ENCODE measurements at places on chromosomes 1 and 21.

DNA sequence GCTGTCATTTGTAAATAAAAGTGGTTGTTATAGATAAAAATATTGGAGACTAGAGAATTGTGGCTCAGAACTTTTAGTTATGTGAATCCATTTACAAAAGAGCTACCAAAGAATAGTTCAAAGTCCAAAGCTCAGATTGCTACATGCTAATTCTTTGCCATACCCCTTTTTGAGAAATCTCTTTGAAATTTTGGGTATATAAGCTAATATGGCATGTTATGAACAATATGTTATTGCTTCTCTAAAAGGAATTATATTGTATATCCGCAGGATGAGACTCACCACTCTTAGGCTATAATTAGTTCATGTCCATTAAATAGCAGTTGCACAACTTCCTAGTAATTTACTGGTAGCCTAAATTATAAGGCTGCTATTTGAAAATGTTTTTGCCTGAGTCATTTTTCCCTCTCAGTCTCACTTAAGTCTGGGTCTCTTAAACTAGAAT lies 178.0 kb downstream of the ZNF281 start:
- peak; percentile 41 for DNase-seq

- DNase-seq, result peak; percentile 82
These were observed 6.9 kb downstream of the PINK1 start for GRCh38 chr1:20640183-20640597.

- DNase-seq, result no peak
These were observed 13.5 kb upstream of the ENO1 start for GRCh38 chr1:8892026-8892425.

GRCh38 chr1:11521582-11522399 lies 42.8 kb downstream of the DISP3 start:
- DNase-seq, result no peak

DNA sequence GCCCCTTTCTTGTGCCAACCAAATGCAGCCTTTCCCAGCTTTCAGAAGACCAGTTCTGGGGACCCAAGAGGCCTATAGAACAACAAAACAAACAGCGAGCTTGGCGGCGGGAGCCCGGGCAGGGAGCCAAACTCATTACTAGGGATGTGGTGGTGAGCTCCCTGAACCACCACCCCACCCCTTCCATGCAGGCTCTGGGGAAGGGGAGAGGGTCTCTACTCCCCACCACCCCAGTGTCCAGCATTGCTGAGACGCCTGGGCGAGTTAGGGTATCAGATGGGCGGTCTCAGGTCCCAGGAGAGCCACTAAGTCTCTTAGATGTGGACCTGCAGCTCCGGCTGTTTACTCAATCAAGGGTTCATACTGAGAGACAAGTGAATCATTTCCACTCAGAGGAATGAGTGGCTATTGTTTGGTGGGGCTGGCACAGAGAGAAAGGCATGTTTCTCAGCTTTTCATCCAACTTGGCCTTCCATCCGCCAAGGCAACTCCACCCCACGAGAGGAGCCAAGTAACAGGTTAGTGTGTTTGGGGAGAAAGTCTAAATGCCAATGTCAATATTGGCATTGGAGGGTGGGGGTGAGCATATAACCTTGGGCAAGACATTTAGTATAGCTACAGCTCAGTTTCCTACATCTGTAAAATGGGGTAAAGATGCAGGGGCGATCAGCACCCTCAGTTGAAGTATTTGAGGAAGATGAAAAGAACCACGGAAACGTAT lies 40.9 kb downstream of the PLXNA2 start:
- DNase-seq, result no peak

Measured in hematopoietic multipotent progenitor cell treated with erythropoietin and hydrocortisone succinate and interleukin-3 and kit ligand, for 4 days (in vitro differentiated cells).